ENCODE measurements at places on chromosomes 4 and X.

DNA sequence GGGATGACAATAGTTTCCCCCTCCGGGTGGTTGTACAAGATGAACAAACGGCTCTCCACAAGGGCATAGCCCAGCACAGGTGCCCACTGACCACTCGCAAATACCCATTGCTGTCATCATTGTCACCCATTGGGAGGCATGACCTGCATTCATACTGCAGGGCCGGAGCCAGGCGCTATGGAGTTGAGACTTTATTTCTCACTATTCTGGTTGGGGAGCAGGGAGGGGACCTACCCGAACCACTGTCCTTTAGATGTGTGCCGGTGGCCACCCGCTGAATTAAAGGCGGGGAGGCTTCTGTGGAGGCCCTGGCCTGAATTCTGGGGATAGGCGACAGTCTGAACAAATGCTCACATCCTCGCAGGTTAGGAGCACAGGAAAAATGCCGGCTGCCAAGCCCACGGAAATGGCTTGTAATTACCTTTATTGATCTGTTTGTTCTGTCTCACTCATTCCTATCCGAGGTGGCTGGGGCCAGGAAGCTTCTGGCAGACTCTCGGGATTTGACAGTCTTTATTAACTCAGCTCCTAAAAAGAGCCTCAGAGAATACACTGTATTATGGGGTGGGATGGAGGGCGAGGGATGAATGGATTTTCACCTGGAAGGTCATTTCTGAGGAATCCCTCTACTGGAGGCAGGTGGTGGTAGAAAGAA is 125.1 kb upstream of the PSAPL1 start:
- DNase-seq: no peak

GRCh38 chrX:1368385-1368698 is 23.6 kb downstream of the SLC25A6 start:
- no peak for DNase-seq

- no peak for DNase-seq
Observed at GRCh38 chr4:110128472-110128919, 69.9 kb downstream of the ELOVL6 start.

DNA sequence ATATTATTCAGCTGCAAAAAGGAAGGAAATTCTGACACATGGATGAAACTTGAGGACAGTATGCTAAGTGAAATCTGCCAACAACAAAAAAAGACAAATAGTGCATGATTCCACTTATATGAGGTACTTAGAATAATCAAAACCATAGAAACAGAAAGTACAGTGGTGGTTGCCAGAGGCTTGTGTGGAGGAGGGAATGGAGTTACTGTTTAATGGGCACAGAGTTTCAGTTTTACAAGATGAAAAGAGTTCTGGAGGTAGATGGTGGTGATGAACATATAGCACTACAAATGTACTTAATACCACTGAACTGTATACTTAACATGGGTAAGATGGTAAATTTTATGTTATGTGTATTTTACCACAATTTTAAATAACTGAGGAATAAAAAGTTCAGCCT is 212.0 kb upstream of the KLF3 start:
- no peak for DNase-seq

DNA sequence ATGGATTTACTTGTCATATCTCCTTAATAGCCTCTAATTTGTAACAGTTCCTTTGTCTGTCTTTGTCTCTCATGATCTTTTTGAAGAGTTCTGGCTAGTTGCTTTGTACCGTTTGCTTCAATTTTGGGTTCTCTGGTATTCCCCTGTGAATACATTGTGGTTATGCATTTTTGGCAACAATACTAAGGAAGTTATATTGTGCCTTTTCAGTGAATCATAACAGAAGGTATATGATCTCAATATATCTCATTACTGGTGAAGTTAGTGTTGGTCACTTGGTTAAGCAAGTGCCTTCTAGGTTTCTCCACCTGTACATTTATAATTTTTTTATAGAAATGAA is 48.6 kb downstream of the DCLK2 start:
- no peak for DNase-seq

GRCh38 chrX:8043121-8043520 is 115.9 kb upstream of the PNPLA4 start:
- no peak for DNase-seq

DNA sequence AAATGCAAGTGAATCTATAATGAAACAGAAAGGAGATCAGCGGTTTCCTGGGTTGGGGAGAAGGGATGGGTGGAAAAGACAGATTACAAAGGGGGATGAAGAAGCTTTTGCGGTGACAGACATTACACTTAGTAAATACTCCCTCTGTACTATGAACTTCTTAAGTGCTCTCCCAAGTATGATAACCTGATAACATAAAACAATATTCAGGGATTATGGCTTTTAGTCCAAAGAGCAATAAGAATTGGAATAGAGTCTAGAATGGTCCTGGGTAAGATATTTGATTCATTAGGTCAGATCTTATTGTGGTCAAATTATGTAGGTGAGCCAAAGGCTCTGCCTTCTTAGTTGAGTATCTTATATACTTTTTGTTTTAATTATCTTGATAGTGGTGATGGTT is 9.2 kb downstream of the LRRC66 start:
- DNase-seq: no peak

DNA sequence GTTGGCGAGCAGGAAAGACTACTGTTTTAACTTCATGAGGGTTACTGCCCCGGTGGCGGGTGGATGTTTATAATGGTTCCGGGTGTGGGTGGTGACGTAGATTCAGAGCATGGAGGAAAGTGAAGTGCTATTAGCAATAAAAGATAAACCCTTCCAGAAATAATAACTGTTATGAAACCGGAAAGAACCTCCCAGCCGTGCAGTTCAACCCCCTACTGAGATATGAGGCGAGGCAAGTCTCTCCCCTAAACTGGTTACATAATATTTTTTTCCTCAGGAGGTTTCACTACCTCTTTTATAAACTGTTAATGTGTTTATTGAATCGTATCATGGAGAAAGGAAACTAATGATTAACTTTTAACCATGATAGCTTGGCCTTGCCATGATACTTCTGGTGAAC is 33.9 kb upstream of the STIM2 start:
- DNase-seq: no peak

GRCh38 chr4:94442251-94442650 is 9.5 kb upstream of the PDLIM5 start:
- no peak for DNase-seq

GRCh38 chrX:115494161-115494560 is 66.8 kb upstream of the PLS3 start:
- no peak for DNase-seq

GRCh38 chr4:163217505-163217904 is 50.8 kb upstream of the NAF1 start:
- no peak for DNase-seq

GRCh38 chr4:173178144-173178543 is 9.5 kb downstream of the GALNT7 start:
- DNase-seq: no peak

DNA sequence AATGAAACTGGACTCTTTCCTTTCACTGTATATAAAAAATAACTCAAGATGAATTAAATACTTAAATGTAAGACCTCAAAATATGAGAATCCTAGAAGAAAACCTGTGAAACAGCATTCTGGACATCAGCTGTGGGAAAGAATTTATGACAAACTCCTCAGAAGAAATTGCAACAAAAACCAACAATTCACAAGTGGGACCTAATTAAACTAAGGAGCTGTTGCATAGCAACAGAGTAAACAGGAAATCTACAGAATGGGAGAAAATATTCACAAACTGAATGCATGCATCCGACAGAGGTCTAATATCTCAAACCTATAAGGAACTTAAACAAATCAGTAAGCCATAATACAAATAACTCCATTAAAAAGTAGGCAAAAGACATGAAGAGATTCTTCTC is 851.7 kb upstream of the PCDH10 start:
- DNase-seq: no peak

DNA sequence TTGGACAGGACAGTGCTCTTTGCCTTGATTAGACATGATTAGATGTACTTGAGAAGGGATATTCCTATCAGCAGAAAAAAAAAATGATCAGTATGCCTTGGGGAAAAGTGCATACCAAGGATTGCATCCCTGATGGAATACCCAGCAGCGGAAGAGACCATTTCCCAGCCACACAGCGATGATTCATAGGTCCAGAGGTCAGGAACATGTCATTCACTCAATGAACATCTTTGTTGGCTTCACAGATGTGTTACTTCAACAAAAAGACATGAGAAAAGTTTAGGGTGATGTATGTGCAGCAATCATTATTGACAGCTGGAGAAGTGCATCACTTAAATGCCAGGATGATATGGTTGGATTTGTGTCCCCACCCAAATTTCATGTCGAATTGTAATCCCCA is 293.5 kb downstream of the ZNF674 start:
- DNase-seq: no peak

GRCh38 chrX:129925305-129926092 is 19.5 kb downstream of the UTP14A start:
- peak; percentile 60 for DNase-seq

DNA sequence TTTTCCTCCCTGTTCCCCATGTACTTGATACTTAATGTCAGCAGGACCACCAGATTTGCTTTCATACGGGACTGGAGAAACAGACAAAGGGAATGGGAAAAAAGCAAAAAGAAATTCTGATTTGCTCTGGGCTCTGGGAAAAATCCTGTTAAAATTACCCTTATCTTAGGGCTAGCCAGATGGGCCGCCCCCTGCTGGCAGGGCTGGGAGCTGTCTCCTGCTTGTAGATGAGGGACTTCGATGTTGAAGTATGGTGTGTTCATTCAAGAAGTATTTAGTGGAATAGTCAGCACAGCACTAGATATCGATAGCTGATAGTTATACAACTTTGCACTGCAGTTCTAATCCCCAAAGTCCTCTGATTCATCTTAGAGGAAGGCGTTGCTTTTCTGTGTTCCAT is 45.8 kb downstream of the BCORL1 start:
- peak; percentile 48 for DNase-seq

- no peak for DNase-seq
Observed at GRCh38 chr4:136383082-136383481, 1149.2 kb downstream of the PCDH18 start.

DNA sequence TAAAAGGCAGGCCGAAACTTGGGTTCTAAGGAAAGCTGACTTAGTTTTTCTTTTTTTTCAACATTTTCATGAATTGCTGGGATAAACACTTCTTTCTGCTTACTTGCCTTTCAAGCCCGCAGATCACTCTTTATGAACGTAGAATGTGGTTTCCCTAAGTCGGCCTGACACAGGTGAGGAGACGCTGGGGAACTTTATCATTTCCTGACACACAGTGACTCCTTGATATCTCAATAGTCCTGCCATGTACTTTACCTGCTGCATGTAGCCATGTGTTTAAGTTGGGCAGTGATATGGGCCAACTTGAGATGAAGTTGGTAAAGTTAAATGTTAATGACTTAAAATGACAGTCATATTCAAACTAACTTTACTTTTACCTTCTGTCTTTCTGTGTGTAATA is 26.6 kb upstream of the SNCA start:
- DNase-seq: no peak

DNA sequence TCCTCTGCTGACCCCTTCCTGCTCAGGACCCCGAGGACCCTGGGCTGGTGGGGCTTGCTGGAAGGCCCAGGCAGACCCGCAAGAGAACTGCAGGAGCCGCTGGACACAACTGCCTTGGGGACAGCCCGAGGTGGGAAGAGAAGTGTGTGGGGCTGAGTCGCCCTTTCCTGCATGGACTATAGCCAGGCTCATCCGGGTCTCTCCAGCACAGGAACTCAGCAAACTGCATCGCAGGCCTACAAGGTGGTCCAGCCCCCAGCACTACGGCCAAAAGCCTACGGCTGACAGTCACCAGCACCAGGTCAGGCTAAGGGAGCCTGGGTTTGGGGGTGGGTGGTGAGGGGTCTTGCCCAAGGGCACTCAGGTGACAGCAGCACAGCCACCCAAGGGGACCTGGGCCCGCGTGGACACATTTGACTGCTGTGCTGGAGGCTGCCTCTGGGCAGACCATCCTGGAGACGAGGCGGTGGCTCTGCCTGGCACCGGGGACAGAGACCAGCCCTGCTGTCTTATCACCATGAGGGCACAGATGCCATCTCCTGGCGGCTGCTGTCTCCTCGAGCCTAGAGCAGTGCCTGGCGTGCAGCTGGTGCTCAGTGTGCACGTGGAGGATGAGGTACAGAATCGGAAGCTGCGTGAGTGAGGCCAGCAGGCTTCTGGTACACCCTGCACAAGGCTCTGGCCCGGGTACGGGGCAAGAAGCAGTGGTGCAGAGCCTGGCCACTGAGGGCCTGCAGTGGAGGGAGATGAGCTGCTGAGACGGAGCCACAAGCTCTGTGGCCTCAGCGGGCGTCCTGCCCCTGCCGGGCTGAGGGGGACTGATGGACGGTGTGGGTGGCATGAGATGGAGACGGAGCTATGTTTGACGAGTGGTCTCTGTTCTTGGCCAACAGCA is 15.1 kb downstream of the LRPAP1 start:
- DNase-seq: peak; percentile 9

DNA sequence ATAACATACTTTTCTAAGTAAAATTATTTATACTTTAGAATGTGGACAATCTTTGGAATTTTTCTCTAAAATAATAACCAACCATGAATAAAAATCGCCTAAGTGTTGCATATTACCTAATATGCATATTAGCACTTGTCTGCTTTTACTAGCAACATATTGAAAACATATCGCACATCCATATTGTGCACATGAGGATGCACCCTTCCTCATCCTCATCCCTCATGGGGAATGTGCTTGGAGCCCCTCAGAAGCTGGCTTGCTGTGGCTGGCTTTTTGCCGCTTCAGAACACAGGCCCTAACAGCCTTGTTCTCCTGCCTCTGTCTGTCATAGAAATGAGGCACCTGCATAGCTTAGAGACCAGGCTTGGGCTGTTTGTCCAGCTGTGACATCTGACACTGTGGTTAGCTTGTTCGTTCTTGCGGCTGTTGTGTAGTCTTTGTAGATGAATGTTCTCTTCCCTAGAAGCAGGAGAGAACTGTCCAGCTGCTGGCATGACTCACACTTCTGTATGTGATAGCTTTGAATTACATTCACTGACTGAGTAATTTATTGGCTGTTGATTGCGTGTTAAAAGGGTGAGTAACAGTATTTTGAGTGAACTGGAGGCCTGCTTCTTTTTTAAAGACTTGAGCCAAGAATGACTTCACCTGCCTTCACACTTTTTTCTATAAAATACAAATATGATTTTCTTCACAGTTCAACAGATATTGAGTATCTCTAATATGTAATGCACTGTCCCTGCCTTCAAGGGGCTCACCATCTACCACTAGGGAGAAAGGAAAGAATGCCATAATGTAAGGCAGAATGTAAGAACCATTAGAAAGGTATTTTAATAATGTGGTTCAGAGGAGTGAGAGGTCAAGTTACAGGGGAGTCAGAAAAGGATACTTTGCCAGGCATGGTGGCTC is 81.9 kb downstream of the HMGB2 start:
- DNase-seq: no peak

- DNase-seq: no peak
Observed at GRCh38 chr4:18442957-18443356, 421.4 kb upstream of the LCORL start.

DNA sequence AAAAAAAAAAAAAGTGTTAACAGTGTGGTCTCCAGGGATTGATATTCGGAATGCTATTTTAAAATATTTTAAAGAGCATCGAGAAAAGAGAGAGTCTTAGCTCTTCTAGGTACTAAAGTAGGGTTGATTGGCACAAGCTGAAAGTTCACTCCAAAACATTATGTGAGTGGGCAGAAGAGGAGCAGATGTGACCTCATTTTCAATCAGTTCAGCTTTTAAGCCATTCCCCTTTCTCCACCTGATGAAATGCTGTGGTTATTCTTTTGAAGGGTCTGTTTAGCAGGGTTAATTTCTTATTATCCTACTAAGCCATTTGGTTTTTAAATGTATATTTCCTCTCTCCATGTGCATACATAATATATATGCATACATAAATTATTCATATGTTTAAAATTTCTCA is 69.2 kb downstream of the GALNT7 start:
- no peak for DNase-seq

GRCh38 chrX:41314204-41314603 is 19.8 kb upstream of the DDX3X start:
- no peak for DNase-seq

Measured in activated naive CD4-positive, alpha-beta T cell treated with anti-CD3 and anti-CD28 coated beads, Interleukin-2, amount 50 U/mL, for 16 hours (primary cell).